Activated naive CD4-positive, alpha-beta T cell treated with anti-CD3 and anti-CD28 coated beads for 36 hours (primary cell): ENCODE measurements at places on chromosomes 5 and 9. TPM values are rescaled to one million over a fixed set of nuclear protein-coding genes. Genes with fewer than 3 reads are reported as not detected.

DNA sequence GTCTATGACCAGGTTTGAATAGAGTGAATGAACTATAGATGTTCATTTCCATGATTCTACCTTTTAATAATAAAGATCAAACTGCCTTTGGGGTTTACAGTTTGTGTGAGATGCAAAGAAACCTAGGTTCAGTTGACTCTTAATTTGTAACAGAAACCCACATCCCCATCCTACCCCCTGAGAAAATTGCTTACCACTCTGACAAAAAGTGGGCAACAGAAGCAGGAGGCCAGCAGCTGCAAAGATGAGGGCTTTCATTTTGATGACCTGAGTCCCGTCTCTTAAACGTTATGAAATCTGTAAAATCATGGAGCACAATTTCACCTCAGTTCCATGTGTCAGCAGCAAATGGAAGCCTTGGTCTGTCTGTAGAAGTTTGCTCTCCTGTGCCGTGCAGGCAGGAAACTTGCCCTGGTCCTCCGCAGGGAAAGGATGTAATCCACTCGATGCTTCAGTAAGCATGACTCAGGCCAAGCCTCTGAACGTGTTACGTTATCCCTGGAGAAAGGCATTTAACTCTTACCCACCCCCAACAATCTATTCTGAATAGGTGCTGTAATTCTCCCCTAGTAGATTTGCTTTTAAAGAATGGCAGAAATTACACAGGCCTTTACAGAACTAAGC lies at the start of gene F2RL2:
F2RL2 (minus strand) TSS at position 431 of the 624 bp plus-strand sequence; CDS start at position 258, 173 bp downstream.
- DNase-seq, result no peak

DNA sequence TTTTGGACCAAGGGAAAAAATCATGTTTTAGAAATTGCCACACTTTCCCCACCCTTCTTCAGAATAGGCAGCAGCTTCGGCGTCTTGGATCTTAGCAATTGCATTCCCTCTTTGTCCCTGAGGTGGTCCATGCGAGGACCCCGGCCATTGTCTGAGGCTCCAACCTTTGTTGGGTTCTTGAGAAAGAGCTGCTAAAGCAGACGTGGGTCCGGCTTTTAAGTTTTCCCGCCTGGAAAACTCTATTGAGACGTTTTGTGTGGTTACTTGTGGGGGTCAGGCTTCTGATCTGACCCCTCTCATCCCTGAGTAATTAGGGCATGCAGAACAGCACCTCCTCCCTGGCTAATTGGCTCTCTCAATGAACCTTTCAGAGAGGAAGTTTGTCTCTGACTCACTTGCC lies 509.6 kb upstream of the TNC start:
- no peak for DNase-seq

NTRK2 gene
- total RNA-seq, result 0.02 TPM

DNA sequence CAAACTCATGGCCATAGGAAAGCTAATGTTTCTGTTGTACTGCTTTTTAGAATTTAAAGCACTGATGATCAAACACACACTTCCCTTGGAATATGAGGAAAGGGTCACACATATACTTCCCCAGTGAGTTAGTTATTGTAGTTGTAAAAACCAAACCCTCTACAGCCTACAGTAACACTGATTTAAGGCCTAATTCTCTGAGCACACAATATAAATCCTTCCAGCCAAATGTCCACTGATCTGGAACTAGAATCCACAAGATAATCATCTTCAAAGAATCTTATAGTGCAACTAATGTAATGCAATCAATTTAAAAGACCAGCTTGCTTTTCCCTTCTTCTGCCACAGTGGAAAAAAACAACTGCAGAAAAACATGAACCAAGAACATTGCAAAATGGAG lies 219.3 kb downstream of the CAAP1 start:
- no peak for DNase-seq

- no peak for DNase-seq
These were observed 223.4 kb downstream of the PARP8 start for GRCh38 chr5:50889790-50890189.

GRCh38 chr5:61186634-61187033 lies 24.4 kb upstream of the SMIM15 start:
- DNase-seq, result no peak

GRCh38 chr5:37791321-37791720 lies 48.5 kb downstream of the GDNF start:
- no peak for DNase-seq

PCDHA1 gene
- not detected for total RNA-seq

GRCh38 chr9:121267689-121268597 lies at the start of gene GSN:
Gene GSN (plus strand): TSS chr9:121268162. CDS start chr9:121301972, 33,810 bp downstream.
- DNase-seq, result peak; percentile 51

DNA sequence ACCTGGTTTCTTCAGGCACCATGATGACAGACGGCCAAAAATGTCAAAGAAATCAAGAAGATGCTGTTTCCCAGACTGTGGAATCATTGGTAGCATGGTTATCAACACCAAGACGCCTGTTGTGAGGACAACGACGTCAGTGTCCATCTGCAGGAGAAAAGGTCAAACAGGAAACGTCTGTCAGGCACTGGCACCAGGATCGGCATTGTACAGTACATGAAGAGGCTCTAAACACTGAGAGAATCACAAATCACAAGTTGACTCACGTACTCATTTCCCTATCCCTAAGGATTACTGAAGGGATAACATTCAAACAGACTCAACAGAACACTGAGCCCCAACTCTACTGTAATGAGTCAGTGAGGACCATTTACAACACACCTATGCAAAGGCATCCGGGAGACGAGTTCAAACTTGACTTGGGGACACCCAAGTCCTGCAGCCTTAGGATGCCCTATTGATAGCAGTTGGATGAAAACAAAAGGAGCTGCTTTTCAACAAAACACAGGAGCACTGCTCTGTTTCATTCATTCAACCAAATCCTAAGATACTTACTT lies 21.0 kb downstream of the TSC1 start:
- DNase-seq, result no peak

NOXA1 gene
- 1.2 TPM for total RNA-seq

FOXE1 gene
- total RNA-seq, result 0.10 TPM

MEGF10 gene
- total RNA-seq, result not detected

GRCh38 chr9:93217706-93218105 lies 33.8 kb downstream of the WNK2 start:
- DNase-seq, result no peak

GRCh38 chr5:1681955-1682354 lies 117.7 kb downstream of the MRPL36 start:
- no peak for DNase-seq

DNA sequence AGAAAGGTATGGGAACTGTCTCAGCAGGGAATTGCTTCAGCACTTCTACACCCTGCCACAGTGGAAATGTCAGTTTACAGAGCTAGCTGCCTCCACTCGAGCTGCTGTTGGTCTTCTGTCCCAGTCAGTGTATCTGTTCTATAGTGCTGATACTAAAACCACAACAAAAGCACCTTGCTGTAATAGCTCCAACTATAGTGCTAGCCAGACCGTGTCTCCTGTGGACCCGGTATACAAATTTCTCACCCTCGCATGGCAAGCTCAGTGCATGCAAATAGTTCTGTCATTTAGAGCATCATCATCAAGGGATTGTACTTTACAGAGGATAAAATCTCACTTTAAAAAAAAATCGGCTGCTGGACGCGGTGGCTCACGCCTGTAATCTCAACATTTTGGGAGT lies 51.5 kb upstream of the IQGAP2 start:
- DNase-seq, result no peak

DNA sequence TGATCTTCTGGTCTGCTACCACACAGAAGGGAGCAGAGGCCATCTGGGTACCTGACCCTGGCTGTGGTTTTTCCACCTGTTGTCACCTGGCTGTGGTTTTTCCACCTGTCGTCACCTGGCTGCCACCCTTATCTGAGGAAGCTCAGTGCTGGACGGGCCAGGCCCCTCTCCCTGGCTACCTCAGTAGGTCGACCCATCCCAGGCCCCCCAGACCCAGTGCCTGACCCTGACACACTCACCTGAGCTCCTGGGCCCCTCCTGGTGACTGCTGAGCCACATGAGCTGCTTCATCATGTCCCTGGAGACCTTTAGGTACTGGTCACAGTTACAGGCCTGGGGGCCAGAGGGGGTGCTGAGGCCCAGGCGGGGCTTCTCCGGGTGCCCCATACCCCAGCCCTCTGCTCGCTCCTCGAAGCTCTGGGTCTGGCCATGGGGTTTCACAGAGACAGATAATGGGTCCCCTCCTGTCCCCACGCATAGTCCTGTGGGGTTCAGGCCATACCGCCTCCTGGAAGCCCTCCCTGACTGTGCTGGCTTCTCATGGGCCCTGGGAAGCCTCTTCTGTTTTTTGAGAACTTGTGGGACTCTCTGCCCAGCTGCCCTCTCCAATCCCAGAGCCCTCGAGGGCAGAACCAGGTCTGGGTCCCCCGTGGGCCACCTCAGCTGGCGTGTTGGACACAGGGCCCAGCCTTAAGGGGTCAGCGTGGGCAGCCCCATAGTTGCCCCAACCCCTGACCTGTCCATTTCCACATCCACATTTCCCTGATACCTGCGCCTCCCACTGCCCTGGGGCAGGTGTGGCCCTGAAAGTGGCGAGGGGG lies 7.5 kb upstream of the NRARP start:
- no peak for DNase-seq

DNA sequence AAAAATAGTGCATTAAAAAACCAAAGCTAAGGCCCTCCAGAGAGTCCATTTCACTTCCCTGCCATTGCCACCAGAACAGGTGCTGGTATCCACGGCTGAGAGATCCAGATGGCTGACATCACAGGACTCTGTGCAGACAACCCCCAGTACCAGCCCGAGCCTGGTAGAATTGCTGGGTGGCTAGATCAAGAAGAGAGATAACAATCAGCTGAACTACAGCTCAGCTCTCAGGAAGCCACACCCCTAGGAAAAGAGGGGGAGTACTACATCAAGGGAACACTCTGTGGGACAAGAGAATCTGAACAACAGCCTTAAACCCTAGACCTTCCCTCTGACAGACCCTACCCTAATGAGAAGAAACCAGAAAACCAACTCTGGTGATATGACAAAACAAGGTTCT lies 73.8 kb upstream of the SLIT3 start:
- no peak for DNase-seq

DNA sequence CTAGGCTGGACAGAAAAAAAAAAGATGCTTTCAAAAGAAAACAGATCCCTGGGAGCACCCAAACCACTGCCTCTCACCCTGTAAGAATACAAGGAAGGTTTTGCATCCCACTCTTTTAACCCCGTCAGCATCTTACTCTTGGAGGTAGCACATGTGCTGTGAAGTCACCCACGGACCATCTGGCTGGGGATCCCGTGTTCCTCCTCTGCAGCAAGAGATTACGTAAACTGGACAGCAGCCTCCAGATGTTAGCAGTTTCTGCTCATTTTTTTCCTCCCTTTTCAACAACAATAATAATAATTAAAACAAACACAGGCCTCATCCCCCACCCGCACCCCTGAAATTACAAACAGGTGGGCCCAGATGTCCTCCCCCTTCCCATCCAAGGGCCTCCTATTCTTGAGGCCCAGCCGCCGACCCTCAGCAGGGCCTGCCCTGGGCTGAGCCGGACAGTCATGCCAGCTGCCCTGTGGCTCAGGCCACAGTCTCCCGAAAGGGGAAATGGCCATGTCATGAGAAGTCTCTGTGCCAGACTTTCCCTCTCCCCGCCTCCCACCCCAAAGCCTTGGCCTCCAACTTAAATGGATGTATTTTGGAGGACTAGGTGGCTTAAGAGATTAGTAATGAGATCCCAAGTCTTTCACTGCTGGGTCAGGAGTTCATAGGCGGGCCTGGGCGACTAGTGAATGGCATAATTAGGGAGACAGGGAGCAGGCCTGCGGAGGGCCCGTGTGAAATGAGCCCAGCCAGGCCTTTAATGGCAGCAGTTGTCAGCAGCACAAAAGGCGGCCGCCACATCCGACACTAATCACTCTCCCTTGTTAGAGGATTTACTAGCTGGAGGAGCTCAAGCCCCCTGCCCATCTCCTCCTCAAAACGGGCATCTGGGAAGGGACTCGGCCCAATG lies 165.1 kb downstream of the PAPPA start:
- DNase-seq, result no peak

DNA sequence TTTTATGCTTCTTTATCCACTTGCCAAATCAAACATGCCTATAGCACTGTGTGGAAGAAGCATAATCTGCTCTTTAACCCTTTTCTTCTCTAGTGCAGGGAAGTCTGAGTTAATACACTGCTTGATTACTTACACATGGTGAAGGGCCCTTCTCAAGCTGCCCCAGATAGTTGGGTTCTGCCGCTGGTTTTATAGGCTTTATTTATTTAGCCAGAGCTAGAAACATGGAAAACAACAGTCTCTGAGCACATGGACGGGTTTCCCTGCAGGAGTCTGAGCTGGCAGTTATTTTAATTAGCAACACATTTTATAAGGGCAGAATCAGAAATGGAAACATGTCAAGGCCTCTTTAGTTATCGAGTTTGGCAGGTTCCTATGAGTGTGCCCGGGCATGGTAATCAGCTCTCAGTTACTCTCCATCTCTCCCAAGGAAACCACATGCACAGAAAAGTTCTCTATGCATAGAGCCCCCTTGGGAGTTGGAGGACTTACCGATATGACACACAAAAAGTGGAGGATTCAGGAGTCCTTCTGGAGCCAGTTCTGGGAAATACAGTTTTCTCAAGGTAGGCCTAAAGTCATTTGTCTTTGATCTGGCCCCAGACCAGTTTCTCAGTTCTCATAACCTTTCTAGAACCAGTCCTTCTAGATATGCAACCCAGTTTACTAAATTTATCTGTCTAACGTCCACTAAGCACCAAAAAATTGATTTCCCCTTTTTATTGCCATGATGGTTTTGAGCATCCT lies 564.8 kb downstream of the ACTL7B start:
- no peak for DNase-seq

DNA sequence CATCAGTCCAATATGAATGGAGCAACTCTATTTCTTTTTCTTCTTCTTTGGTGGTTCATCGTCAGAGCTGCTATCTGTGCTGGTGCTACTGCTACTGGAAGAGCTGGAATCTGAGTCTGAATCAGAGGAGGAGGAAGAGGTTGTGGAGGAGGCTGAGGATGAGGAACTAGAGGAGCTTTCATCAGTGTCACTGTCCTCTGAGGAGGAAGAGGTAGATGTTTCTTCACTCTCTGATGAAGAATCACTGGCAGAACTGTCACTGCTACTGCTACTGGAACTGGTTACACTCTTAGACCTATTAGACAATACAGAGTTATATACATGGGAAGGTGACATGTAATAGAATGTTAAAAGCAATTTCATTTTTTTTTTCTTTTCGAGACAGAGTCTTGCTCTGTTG lies 27.8 kb downstream of the ZCCHC10 start:
- DNase-seq, result no peak

GRCh38 chr9:76732341-76732958 lies 31.8 kb upstream of the PCA3 start:
- DNase-seq, result no peak
